NCI-H1436 (cell line): ENCODE measurements at places on chromosomes 5 and 9.
A peak's percentile ranks its signal among the peaks of the same experiment; 100 is the strongest.

- DNase-seq = no peak
These were observed 85.4 kb downstream of the MAN2A1 start for GRCh38 chr5:109775130-109775529.

DNA sequence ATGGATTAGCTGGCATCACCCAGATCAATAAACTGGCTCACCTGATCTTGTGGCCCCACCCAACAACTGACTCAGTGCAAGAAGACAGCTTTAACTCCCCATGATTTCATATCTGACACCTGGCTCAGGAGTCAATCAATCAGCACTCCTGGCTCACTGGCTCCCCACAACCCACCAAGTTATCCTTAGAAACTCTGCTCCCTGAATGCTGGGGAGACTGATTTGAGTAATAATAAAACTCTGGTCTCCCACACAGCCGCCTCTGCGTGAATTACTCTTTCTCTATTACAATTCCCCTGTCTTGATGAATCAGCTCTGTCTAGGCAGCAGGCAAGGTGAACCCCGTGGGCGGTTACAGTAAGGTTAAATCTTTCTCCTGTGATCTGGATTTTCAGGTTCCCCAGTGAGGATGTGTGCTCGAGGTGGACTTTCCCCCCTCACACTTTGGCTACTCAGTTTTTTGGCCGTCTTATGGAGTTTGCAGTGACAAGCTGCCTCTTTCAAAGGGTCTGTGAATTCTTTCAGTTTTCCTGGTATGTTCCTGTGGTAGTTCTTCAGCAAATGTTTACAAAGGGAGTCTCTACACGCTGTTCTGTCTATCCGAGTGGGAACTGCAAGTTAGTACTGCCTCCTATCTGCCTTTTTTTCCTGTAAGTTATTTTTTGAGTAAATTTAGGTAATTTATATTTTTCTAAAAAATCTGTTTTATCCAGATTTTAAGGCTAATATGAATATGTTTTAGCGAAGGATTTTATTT, 500.2 kb upstream of the NUDT12 start:
- DNase-seq = no peak

DNA sequence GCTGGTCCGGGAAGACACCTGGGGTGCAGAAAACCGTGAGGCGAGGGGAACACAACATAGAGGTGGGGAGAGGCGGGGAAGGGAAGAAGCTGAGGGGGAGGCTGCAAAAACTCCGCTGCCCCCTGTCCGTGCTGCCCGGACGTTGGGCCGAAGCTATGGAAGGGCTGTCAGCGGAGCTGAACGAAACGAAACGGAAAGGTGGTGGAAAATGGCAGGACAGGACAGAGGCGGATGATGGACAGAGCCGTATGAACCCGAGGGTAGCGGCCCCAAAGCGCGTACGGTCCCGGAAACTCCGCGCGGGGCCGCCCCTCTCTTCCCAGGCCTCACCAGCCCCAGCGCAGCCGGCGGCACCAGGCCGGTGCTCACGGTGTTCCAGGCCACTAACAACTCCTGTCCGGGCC, 272 bp downstream of the ANAPC2 start:
- DNase-seq = no peak

DNA sequence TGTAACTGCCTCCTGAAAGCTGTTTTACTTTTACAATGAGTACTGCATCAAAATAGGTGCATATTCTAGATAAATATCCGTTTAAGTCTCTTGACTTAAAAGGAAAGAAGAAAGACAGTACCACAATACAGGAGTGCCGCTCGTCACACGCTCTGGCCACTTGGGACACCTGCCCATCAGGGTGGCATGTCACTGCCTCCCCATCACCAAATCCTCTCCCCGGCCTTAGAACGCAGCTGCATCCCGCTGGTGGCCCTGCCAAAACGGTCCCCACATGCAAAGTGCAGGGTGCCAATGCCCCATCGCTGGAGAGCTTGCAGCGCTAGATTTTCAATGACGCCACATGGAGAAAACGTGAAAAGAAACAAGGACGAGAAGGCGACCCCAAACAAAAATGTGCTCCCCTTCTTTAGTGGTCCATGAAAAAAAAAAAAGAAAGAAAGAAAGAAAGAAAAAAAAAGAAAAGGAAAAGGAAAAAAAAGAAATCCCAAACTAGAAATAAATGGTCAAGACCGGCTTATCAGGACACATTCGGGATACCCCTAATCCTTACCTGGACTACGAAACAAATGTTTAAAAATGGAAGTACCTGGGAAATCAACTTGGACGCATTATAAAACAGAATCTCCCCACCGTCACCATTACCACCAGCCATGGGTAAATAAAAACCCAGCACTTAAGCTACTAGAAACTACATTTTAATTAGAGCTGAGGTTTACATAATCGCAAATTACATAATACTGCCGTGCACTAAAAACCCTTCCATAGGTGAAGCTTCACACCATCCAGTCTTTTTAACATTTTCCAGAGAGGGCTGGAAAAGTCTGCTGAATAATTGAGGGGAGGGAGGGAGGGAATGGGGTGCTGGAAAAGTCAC, 1.0 kb downstream of the ANKH start:
- peak; percentile 27 for DNase-seq

GRCh38 chr5:135466178-135467050, 14.3 kb upstream of the TIFAB start:
- DNase-seq = peak; percentile 77

- no peak for DNase-seq
These were observed 46.0 kb downstream of the SHB start for GRCh38 chr9:38022995-38023394.

DNA sequence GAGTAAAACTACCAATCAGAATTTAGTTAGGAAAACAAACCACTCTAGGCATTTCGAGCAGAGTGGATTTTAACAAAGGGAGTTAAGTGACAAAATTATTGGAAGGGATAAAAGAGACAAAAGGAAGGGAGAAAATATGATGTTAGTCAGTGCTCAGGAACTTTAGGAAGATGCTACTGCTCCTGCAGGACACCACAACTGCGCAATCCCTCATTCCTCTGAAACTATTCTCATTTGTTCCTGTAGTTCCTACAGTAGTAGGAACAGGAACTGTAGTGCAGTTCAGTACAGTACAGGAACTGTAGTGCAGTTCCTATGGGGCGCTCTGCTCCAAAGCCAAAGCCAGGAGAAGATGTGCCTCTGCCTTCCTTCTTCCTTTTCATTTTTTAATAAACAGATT, 29.9 kb upstream of the MEGF10 start:
- DNase-seq = no peak

DNA sequence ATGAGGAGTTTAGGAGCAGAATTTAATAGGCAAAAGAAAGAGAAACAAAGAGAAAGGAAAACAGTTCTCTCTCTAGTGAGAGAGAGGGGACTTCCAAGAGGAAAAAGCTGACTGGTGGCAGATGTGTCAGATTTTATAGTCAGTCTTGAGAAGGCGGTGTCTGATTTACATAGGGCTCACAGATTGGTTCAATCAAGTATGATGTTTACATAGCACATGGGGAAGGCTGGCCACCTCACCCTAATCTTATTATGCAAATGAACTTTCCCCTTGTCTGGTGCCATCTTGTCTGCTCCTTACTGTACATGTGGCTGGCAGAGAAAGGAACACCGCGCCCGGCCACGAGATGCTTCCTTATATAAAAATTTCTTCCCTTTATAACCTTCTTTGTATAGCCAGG, 24.7 kb downstream of the UNC13B start:
- no peak for DNase-seq

DNA sequence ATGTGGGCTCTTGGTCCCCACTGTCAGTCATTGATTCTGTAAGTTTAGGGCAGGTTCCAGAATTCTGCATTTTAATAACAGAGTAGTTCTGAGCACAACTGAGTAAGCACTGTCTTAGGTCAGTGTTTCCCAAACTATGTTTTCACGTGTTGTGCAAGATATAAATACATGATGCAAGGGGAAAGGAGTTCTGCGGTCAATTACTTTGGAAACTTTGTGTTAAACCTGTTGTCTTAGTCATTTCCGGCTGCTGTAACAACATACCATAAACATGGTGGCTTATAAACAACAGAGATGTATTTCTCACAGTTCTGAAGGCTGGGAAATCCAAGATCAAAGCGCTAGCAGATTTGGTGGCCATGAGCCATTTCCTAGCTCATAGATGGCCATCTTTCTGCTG, 69.8 kb downstream of the EQTN start:
- no peak for DNase-seq

DNA sequence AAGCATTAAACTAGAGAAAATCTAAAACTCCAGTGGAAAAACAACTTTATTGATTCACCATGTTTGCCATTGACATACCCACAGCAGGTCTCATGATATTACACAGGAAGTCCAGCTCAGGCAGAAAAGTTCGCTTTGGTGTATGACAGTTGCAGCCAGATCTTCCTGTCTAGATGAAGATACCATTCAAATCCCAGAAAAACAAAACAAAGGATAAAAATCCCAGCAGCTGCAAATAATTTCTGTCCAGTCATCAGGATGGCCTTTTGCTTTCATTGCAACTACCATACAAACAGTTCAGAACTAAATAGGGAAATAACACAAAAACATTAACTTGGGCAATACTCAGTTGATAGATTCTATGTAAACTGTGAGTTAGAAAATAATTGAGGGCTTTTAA, 136.0 kb upstream of the NREP start:
- no peak for DNase-seq

GRCh38 chr5:149445739-149446369, 66.8 kb upstream of the IL17B start:
- DNase-seq = no peak

DNA sequence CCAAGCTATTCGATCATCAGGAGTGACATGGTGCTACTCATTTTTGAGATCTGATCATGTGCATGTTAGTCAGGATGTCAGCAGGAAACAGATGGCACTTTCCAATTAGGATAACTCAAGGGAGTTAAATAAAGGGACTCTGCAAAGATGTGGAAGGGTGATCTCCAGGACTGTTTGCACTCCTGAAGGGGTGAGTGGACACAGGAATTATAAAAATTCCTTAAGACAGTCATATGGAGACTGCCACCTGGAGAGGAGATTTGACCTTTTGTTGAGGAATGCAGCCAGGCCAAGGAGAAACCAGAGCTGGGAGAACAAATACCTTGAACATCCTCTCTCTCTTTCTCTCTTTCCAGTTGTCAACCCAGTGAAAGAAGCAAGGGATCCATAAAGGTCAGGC, 189.1 kb downstream of the GABRG2 start:
- no peak for DNase-seq

GRCh38 chr5:94218374-94218773, 400.0 kb downstream of the KIAA0825 start:
- DNase-seq = no peak

DNA sequence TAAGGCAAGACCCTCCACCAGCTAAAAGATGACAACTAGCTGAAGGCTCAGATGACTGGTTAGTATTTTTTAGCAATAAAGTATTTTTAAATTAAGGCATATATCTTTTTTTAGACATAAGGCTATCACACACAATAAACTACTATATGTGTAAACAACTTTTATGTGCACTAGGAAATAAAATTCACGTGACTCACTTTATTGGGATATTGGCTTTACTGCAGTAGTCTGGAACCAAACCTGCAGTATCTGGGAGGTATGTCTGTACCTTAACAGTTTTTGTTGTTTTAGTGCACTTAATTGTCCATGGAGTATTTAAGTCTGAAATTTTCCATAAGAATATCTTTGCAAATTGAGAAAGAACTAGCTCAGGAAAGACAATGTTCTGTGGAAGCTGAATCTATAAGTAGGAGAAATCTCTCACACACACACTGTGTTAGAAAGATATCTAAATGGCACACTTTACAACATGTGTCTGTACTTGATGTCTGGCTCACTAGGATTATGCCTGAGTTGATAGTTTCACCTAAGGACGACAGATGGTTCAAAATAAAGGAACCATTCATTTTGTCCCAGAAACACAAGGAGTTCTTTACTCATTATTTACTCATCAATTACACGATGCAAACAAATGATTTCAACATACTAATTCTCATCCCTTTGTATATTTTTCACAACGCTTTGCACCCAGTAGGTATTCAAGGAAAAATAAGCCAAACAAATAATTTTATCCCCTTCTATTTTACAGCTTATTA, 4.6 kb downstream of the RAPGEF6 start:
- no peak for DNase-seq

- no peak for DNase-seq
These were observed 68.9 kb upstream of the PITX1 start for GRCh38 chr5:135102716-135103574.

- no peak for DNase-seq
These were observed 910 bp upstream of the GARNL3 start for GRCh38 chr9:127263664-127264063.

- no peak for DNase-seq
These were observed 223.7 kb downstream of the PCSK5 start for GRCh38 chr9:76114144-76114543.

DNA sequence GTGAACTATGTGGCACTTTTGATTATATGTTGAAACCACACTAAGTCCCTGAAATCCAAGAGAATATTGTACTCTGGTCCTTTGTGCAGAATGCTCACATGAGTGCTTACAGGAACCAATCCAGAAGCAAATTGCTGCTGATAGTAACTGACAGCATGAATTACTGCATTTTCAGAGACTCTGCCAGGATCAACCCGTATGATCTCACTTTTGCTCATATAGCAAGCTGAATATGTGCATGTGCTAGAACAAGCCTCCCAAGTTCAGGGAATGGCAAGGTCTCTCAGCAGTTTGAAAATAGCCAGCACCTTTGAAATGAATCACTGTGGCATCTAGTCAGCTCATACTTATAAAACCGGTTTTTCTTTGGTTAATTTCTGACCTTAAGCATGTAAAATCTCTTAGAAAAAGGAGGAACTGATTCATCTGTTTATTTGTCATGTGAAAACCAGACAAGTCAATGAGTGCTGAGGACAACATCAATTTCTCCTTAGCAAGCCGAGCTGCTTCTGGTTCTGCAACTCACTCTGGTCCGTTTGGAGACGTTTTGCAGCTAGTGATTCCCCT, 215.7 kb upstream of the ELL2 start:
- no peak for DNase-seq

GRCh38 chr9:4689687-4690104, 10.3 kb downstream of the CDC37L1 start:
- DNase-seq = no peak

DNA sequence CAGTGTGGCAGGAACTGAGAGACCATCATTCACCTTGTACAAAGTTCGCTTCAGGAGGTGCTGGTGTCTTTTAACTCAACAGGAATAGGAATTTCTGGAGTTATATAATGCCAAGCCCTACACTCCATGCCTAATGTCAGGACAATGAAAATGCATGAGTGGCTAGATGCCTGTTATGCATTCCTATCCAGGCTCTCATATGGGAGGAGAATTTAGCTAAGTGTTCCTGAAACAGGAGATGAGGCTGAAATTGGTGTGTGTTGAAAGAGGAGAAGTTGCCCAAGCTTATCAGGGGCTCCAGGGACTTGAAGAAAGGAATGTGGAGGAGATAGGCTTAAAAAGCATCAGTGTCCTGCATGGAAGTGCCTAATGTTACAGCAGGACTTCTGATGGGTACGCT, 26.8 kb upstream of the PRUNE2 start:
- no peak for DNase-seq
